Non-pigmented ciliary epithelial cell (primary cell): ENCODE measurements at places on chromosomes 2 and 18.

GRCh38 chr2:217650716-217651360 lies 352.0 kb downstream of the TNS1 start:
- peak; percentile 8 for DNase-seq

DNA sequence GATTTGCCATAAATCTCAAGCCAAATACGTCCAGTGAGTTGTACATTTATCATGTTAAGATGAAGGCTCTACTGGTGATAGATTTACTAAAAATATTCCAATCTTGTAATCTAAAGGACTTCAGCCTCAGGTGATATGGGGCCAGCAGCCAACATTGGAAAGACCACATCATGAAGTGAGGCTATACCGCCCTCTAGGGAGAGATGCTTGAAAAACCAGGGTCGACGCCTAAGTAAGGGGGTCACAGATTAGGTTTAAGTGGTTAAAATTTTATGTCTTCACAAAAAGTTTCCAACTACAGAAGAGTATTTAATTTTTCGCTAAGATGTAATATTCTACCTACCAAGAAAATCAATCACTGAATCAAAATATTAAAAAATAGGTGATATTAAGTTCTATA lies 33.3 kb downstream of the DOCK10 start:
- no peak for DNase-seq

- no peak for DNase-seq
Observed at GRCh38 chr2:71950256-71951082, 197.2 kb downstream of the CYP26B1 start.

DNA sequence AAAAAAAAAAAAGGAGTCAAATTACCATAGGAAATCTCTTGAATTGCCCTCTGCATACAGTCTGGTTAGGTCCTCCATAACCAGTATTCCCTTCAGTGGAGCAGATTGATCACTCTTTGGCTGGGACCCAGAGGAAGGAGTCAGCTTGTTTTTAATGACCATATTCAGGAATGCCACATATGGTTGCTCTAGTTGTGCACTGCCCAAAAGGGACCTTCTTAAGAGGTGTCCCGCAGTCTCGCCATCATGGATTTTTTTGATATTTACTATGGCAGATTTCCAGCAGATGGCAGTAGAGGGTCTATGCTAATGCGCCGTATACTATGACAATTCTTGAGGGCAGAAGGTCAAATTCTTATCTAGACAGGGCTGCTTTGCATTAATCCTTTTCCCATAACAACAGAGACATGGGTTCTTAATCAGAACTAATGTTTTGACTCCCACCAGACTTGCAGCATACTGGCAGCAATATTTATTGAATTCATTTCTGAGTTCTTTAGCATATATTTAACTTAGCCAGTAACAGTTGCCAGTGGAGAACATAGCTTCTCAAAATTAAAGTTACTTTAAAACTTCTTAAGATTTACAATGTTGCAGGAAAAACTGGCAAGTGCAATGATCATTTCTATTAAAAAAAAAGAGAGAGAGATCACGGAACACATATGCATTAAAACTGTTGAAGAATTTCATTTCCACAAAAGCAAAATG lies 31.8 kb upstream of the INPP4A start:
- DNase-seq, result peak; percentile 26

- DNase-seq, result no peak
Observed at GRCh38 chr2:136126021-136126420, 8.1 kb upstream of the CXCR4 start.

DNA sequence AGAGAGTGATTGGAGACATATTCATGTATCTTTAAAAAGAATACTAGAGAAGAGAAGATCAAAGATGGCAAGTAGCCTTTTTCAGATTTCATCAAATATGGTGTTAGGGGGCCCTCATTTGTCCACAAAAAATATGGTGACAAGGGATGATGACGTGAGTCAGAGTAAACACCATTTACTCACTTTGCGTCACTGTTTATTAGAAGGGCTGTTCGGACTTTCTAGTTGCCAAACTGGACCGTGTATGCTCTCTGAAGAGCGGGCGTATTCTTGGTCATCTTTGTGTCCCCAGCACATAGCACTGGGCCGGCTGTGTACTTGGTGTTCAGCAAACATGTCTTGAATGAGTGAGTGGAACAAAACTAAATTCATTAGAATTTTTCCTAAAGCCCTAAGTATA lies 37.5 kb downstream of the TTC39C start:
- no peak for DNase-seq

- no peak for DNase-seq
Observed at GRCh38 chr2:143730155-143730952, 601.1 kb downstream of the ARHGAP15 start.

- DNase-seq, result no peak
Observed at GRCh38 chr2:239561446-239562001, 160.7 kb upstream of the HDAC4 start.

- no peak for DNase-seq
Observed at GRCh38 chr2:203882551-203882950, 15.0 kb downstream of the CTLA4 start.

DNA sequence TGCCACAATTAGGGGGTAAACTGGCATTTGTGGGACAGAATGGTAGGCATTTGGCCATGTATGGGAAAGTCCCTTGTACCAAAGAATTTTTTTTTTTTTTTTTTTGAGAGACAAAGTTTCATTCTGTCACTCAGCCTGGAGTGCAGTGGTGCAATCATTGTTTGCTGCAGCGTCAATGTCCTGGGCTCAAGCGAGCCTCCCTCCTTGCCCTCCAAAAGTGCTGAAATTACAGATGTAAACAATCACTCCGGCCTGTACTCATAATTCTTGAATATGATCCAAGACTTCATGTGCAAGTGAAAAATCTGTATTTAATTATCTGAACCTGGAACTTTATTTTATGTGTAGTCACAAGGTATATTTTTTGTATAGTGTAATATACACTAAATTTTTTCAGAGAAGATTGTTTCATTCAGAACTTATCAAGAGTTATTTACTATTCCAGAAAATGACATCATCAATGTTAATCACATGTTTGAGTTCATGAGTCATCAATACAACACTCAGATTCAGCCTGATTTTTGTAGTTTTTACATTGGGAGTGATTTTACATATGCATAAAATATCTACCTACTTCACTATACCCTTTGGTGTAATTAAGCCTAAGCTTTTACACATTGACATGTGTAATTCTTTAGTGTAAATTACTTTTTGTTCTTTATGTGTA lies 138.7 kb upstream of the L3MBTL4 start:
- DNase-seq, result no peak

GRCh38 chr2:226788881-226789490 lies 10.6 kb downstream of the IRS1 start:
- no peak for DNase-seq

GRCh38 chr18:62152844-62153243 lies 34.0 kb downstream of the PIGN start:
- DNase-seq, result no peak

DNA sequence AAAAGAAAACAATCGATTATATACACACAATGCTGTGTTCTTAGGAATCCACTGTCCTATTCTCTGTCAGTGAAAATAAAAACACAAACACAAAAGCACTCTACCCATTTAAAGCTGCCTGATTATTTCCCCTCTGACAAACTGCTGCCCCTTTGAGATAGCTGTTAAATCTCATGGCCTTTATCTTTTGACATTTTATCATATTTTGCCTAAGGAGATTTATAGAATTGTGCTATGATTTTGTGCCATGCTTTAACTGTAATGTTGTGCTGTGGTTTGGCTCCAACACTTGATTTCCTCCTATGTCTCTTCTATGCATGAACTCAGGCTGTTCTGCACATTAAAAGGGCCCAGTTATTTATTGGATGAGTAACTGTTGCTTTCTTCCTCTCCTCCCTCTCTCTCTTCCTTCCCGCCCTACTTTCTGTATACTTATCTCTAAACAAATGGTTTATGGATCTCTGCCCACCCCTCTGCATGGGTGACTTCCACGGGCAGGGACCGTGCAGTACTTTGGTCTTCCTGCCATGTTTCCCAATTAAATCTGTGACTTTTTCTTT lies 1096.6 kb downstream of the TSN start:
- DNase-seq, result no peak

GRCh38 chr2:21453723-21454450 lies 330.1 kb downstream of the TDRD15 start:
- DNase-seq, result no peak

GRCh38 chr2:127174136-127174535 lies 46.0 kb downstream of the CYP27C1 start:
- DNase-seq, result no peak

DNA sequence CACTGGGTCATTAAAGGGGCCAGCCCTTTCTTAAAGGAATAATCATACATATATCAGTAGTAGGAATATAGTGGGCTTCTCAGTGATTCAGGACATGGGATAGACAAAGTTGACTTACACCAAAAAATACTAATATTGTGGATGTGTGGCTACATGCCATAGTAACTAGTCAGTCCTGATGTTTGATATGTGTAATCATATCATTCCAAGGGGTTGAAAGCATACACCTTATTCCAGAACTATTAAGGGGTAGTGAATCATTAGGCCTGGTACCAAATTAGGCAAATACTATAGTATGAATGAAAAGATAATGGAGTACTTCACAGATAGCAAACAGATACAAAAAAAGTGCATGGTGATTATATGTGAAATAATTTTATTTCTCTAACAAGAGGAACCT lies 814.9 kb upstream of the NRXN1 start:
- DNase-seq, result no peak

- no peak for DNase-seq
Observed at GRCh38 chr2:24448797-24449196, 42.3 kb upstream of the NCOA1 start.

GRCh38 chr2:133521146-133521745 lies 47.0 kb downstream of the NCKAP5 start:
- DNase-seq, result no peak

DNA sequence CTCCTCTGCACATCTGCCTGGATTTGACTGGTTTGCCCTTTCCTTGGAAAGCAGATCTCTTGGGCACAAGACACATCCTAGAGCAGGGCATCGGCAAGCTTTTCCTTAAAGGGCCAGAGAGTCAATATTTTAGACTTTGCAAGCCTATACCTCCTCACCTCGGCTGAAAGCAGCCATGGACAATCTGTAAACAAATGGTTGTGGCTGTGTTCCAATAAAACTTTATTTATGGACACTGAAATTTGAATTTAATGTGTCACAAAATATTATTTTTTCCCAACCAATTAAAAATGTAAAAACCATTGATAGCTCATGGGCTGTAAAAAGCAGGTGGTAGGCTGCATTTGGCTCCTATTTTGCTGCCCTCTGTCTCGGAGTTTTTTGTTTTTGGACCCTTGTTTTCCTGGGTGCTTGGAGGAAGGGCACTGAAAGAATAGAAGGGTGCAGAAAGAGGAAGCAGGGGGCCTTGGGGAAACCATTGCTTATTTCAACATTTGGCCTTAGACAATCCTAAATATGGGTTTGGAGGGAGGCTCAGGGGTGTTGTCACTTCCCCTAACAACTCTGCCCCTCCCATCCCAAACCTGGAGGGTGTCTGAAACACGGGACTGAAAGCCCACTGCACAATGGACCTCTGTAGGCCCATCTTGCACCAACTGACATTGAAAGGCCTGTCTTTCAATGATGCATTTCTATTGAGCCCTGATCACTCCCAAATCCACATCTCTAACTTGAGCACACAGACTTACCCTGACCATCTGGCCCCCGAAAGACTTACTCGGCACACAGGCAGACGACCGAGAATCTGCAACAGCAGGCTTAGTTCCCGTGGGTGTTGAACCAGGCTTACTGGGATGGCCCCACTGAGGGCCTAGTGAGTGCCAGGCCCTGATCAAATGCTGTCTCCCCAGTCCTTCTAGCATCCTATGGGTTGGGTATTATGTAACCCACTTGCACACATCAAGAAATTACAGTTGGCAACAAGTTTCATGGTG lies 7.1 kb upstream of the ZFP36L2 start:
- no peak for DNase-seq

DNA sequence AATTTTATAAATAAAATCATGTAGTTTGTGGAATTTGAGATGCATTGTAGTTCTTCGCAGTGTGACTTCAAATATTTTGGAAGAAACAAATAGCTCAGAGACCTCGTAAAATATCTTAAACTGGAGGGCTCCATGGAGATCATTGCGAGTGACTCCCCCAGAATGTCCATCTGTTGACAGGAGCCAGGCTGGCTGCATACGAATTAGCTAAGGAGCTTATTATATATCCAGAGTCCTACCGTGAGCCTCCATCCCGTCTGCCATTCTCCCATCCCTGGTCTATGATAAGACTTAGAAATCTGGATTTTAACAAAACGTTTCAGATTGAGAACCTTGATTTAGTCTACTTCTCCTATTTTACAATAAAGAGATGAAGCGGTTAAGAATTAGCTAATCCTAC lies 80.2 kb downstream of the MSH2 start:
- DNase-seq, result no peak

DNA sequence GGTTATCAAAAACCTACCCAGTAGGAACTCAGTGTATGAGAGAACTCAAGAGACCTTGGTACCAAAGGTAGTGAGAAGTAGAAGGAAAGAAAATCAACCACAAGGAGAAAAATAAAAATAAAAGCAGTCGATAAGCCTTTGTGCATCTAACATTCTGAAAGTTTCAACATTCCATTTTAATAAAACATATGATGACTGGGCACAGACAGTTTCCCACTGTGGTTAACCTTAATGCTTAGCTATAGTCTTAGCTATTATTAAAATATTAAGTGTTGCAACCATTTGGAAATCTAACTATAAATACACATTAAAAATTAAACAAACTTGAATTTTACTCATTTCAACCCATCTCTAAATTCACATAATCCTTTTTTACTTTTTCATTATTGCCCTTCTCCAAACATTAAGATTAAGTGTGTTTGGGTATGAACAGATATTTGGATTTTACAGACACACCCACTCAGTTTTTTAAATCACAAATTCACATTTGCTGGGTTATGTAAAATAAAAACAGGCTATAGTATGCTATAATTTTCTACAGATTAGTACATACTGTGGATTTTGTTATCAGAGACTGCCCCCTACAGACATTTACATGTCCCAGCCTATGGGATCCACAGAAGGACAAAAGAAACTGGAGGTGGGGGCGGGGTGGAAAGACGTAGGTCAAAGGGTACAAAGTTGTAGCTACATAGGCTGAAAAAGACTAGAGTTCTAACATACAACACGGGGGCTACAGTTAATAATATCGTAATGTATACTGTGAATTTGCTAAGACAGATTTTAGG lies 32.8 kb downstream of the SRBD1 start:
- DNase-seq, result no peak

- no peak for DNase-seq
Observed at GRCh38 chr2:538646-539045, 138.6 kb downstream of the TMEM18 start.

- no peak for DNase-seq
Observed at GRCh38 chr18:40420675-40421074, 1534.4 kb upstream of the PIK3C3 start.

DNA sequence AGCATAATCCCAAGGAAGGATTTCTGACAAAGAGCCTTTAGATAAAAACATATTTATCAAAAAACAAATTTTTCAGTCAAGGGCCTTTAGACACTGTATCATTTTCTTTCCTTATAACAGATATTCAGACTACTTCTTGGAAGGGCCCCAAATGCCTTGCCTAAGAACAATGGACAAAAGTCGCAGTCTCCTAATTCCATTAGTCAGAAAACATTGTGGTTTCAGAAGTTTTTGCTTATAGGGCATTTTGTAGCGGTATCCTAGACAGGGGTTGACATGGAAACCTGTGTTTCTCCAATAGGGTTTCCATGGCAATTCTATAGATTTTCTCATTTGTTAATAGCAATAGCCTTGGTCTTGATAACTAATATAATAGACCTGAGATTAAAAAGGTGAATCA lies 36.7 kb upstream of the AGPS start:
- DNase-seq, result no peak
